ENCODE measurements at places on chromosomes 3 and 15.

DNA sequence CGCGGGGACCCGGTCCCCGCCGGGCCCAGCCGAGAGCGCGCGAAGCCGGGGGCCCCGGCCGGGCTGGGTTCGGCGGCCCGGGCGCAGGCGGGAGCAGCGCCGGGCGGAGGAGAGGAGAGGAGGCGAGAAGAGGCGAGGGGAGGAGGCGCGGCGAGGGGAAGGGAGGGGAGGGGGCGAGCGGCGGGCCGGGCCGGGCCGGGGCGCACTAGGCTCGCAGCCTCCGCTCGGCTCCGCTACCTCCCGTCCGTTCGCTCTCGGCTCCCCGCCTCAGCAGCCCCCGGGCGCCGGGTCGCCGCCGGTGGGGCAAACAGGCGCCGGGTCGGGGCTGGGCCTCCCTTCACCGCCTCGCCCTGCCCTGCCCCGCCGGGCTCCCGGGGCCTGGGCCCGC, 351 bp downstream of the INSYN1 start:
- peak; percentile 22 for DNase-seq

DNA sequence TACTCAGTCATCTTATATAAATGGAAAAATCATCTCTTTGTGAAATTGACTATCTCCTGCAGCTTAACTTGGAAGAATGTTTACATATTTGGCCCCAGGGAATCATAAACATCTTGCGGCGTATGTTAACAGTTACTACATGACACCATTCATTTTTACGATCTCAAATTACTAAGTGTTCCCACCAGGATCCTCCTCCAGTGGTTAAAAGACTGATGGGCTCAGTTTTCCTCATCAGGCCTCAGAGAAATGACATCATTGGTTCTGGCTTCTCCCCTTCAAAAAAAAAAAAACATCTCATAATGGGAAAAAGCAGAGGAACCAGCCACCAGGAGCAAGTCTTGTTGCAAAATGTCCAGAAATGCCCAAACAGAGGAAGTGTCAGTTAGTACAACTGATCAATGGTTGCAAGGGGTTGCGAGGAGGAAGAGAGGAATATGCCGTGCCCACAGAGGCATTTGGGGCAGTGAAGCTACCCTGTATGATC, 70.5 kb upstream of the LIPC start:
- peak; percentile 98 for DNase-seq

GRCh38 chr15:81939604-81940440, 106.0 kb downstream of the MEX3B start:
- peak; percentile 66 for DNase-seq

- peak; percentile 97 for DNase-seq
Measured at GRCh38 chr15:34239151-34239808, 14.5 kb downstream of the EMC4 start.

GRCh38 chr3:40864146-40864782, 335.0 kb upstream of the CTNNB1 start:
- DNase-seq = no peak

DNA sequence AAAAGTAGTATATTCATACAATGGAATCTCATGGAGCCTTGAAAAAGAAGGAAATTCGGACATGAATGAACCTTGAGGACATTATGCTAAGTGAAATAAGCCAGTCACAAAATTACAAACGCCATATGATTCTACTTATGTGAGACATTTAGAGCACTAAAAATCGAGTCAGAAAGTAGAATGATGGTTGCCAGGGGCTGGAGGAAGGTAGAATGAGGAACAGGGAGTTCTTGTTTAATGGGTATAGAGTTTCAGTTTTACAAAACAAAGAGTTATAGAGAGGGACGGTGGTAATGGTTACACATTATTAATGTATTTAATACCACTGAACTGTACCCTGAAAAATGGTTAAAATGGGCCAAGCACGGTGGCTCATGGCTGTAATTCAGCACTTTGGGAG, 19.5 kb downstream of the UBXN7 start:
- DNase-seq = no peak
